ENCODE measurements at places on chromosomes 5 and 9.

GRCh38 chr9:15307523-15307841, 466 bp upstream of the TTC39B start:
- DNase-seq: no peak

GRCh38 chr9:127812936-127813675, 10.4 kb downstream of the FPGS start:
- DNase-seq: no peak

DNA sequence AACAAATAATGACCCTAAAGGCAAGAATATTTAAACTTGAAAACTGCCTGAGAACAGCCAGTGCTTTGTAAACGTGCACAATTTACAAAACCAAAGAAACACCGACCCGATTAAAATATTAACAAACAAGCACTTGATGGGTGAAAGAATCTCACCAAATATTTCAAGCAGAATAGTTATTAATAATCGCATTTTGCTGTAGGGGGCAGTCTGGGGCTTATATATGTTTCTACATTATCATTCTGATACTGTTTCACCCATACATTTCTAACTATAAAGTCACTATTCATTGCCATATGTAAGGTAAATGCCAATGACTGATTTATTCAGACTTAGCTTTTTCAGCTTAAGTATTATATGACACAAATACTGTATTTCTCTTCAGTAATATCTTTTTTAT, 37.7 kb downstream of the UBAP2 start:
- peak; percentile 16 for DNase-seq

DNA sequence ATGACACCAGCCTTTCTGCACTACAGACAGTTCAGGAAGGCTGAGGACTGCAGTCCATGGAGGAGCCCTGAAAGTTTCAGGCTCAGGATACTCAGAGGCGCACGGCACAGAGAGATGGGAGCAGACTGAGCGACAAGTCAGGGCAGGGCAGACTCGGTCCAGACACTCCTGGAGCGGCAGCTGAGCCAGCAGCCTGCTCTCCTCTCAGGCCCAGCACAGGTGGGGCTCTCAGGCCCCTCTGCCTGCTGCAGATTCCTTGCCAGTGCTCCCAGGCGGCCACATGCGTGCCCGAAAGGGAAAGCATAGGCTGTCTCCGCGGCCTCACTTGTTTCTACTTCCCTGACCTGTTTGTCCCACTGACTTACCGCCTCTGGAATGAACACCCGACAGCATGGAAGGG, 228.3 kb downstream of the IRX2 start:
- DNase-seq: no peak

GRCh38 chr9:126228781-126229444, 97.7 kb upstream of the MVB12B start:
- DNase-seq: peak; percentile 67

Measured in inflammatory macrophage treated with lipopolysaccharide for 4 hours (primary cell).